Activated naive CD4-positive, alpha-beta T cell treated with anti-CD3 and anti-CD28 coated beads, Interleukin-2, amount 10 ng/mL, durations not matched to agents 7 days and 5 days (primary cell): ENCODE measurements at places on chromosomes 13 and 19.

DNA sequence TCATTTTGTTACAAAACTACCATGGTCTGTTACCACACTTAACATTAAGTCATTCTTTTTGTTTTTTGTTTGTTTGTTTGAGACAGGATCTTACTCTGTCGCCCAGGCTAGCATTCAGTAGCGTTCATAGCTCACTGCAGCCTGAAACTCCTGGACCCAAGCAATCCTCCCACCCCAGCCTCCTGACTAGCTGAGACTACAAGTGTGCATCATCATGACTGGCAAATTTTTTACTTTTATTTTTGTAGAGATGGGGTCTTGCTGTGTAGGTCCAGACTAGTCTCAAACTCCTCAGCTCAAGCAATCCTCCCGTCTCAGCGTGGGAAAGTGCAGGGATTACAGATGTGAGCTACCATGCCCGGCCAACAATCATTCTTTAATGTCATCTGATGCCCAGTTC, 3.3 kb downstream of the ALDH16A1 start:
- no peak for DNase-seq

DNA sequence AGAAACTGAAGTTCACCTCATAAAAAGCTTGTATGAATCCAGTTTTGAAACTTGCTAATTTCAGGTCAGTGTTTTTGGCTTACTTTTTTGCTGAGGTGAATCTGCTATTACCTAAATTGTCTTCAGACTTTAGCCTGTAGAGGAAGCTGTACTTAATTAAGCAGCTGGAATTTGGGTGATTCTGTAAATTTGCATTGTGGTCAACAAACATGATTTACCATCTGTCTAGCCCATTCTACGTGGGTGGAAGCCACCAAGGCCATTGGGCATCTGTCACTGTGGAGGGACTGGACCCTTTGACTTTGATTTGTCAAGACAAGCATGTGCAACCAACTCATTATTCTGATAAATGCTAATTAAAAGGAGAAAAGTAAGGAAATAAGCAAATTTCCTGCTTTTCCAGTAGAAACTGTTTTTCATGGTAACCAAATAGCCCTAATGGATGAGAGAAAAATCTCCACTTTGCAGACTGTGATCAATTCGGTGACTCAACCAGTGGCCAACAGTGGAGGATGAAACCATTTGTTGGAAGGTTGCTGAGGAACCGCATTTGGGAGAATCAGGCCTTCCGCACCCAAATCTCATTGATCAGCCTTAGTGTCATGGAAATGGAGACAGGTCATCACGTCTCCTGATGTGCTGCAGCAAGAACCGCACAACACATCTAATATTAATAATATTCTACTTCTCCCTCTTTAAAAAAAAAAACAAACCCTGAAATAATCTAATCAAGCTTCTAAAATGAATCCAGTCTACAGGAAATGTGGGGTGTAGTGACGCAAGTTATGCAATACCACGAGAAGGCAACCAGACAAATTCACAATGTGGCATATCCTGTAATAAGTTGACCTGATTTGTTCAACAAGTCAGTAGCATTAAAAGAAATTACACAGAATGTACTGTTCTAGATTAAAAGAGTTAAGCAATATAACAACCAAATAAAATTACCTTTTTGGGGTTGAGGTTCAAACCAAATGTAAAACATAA, 54.3 kb downstream of the GARRE1 start:
- DNase-seq: peak; percentile 27

DNA sequence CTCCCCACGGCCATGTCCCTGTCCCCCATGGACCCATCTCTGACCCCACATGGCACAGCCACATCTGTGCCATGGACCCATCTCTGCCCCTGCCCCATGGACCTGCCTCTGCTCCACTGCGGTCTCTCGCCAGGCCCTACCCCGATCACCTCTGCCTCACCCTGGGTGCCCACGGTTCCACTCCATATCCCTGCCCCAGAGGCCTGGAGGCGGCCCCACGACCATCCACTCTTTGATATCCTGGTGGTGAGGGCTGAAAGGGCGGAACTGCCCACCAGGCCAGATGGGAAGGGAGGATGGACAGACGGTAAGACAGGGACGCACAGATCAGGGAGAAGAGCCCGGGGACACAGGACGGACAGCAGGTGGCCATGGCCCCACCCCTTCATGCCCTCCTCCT, 327 bp downstream of the PTGER1 start:
- no peak for DNase-seq

DNA sequence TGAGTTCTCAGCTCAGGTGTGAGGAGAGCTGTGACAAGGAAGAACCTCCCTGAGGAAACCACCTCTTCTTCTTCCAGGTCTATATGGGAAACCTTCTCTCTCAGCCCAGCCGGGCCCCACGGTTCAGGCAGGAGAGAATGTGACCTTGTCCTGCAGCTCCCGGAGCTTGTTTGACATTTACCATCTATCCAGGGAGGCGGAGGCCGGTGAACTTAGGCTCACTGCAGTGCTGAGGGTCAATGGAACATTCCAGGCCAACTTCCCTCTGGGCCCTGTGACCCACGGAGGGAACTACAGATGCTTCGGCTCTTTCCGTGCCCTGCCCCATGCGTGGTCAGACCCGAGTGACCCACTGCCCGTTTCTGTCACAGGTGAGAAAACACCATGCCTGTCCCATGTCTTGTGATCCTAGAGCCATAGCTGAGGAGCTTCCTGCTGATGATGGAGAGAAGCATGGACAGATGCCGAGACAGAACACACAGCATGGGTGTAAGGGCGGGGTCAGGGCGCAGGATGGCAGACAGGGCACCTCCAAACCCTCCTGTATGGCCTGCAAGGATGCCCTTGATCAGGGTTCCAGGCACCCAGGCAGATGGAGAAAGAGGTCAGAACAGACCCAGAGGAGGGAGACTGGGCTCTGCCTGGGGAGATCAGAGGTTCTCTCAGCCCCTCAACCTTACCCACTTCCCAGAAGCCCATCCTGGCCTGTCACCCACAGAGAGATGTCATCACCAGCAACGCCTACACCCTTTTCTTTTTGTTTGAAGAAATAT, 5.4 kb downstream of the KIR3DL3 start:
- no peak for DNase-seq

GRCh38 chr13:51015973-51016372, 95.1 kb downstream of the C13orf42 start:
- DNase-seq: no peak

- DNase-seq: peak; percentile 81
Observed at GRCh38 chr19:14370169-14370939, 10.9 kb upstream of the ADGRE5 start.

DNA sequence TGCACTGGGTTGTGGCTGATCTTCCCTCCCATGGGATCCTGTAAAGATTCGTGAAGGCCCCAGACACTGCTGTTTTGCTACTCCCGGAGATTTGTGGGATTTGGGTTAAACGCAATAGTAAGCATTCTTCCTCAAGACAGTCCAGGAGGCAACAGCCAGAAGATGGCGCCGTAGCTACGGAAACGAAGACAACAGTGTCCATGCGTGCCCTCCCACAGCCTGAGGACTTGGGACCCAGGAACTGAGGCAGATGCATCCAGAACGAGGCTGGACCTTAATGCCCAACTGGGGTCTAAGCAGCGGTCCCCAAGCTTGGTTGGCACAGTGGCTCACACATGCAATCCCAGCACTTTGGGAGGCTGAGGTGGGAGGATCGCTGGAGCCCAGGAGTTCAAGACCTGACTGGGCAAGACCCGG, 57.6 kb upstream of the ZNF507 start:
- peak; percentile 41 for DNase-seq

GRCh38 chr13:39091586-39091985, 53.3 kb downstream of the NHLRC3 start:
- DNase-seq: no peak

DNA sequence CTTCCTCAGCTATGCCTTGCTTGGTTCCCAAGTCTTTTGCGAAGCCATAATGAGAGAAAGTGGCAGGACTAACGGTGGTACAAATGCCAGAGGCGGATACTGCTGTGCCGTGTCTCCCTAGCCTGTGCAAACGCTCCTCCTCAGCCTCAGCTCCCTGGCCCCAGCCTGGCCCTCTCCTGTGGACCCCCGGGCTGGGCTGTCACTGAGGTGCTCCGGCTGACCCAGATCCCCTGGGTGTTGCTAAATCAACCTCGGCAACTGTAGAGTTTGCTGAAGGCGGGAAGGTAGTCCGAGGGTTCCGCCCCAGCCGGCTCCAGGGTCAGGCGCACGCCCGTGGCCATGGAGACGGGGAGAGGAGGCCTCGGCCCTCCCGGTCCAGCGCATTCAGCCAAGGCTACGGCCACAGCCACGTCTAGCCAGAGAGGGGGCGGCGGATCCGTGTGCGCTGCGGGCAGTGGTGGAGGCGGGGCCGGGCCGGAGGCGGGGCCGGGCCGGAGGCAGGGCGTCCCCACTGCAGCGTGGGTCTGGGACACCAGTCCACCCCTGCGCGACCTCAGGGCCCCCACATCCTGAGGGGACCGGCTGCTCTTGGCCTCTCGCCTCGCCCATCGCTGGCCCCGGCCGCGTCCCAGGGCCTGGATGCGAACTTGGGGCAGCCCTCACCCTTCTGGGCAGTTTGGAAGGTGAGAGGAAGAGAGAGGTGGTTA, 16.4 kb upstream of the ZNF492 start:
- no peak for DNase-seq

- no peak for DNase-seq
Observed at GRCh38 chr19:2714531-2715269, 6.5 kb downstream of the DIRAS1 start.

DNA sequence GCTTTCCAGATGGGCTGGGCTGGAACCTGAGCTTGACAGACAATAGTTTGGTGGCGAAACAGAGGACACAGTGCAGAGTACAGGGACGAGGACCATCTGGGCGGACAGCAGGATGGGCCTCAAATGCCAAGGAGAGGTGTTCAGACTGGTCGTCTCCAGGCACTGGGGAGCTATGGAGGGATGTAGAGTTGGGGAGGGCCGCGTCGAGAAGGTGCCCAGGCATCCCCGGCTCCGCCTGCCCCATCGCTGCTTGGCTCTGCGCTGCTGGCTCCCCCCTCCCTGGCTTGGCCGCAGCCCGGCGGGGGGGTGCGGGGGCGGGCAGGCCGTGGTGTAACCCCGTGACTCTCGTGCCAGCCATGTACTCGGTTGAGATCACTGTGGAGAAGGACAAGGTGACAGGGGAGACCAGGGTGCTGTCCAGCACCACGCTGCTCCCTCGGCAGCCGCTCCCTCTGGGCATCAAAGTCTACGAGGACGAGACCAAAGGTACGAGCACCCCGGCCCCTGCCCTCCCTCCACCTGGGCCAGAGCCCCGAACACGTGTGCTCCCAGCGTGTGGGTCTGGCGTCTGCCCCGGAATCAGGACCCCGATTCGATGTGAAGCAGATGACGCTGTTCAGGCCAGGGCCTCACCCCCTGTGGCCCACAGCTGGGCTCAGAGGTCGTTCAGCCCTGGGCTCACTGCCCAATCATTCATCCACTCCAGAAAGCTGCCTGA, 10.8 kb upstream of the MISP start:
- no peak for DNase-seq

- DNase-seq: no peak
Observed at GRCh38 chr13:55669051-55669450, 1471.7 kb upstream of the PRR20A start.

DNA sequence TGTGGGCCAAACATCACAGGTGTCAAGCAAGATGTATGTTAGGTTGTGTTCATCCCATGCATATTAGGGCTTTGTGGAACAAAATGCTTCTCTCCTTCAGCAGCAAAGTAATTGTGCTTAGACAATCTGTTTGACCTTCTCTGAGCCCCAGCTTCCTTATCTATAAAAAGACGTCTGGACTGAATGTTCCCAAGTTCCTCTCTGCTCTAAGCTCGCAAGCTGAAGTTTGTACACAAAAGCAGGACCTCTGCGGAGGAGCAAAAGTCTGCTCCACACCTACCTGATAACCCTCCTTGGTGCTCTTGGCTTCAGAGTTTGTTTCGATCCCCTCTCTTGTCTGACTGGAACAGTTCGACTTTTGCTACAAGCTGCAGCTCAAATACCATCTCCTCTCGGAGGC, 95.7 kb upstream of the UBL3 start:
- DNase-seq: no peak

DNA sequence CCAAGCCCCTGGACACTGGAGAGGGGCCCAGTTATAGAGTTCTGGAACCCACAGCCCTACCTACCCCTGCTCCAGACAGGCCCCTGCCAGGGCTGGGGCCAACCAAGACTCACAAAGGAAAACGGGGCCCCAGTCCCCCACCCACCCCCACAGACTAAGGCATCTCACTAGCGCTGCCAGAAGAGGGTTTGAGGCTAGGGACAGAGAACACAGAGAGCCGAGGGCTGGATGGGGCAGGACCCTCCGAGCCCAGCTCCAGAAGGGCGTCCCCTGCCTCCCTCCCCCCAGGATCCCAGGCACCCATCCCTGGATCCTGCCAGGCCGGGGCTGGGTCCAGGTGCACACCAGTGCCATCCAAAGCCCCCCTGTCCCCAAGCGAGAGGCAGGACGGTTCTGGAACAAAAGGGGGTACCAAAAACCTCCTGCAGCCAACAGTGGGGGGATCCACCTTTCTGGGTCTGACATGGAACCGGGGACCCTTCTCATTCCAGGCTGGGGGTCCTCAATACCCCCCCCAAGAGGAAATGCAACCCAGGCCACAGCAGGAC, 4.4 kb upstream of the REXO1 start:
- no peak for DNase-seq

DNA sequence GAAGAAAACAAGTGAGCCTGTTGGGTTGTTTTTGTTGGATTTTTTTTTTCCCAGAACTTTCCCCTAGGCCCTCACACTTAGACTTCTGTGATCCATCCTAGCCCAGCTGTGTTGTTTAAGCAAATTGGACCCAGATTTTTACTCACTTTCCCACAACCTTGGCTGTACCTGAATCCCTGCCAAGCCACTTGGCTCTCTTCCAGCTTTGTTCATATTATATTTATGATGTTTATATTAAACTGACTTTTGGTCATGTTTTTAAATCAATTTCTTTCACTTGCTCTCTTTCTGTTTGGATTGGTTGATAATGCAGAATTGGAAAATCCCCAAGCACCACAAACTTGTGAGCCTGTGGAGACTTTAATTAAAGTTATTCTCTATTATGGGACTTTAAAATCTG, 16.6 kb downstream of the OLFM4 start:
- no peak for DNase-seq

DNA sequence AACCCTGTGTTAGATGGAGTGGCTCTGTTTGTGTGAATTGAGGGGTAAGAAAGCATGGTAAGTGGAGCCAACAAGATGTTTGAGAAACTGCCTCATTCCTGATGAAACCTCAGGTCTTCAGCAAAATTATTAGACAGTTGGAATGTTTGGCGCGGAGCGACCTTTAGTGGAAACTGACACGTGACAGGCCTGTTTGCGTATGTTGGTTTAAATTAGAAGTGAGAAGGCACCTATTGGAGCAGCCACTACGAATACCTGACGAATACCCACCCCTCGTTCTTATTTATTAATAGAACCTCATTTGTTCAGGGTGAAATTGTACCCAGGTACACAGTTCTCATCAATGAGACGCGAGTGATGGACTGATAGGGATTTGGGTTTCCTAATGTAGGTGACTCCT, 63.2 kb upstream of the MIR17HG start:
- no peak for DNase-seq

GRCh38 chr19:30916238-30916637, 433.0 kb downstream of the TSHZ3 start:
- DNase-seq: no peak

- no peak for DNase-seq
Observed at GRCh38 chr19:573519-573825, 1.1 kb downstream of the BSG start.

- DNase-seq: no peak
Observed at GRCh38 chr19:56110515-56111448, 10.3 kb downstream of the ZNF787 start.
